Fibroblast of the aortic adventitia (primary cell): ENCODE measurements at places on chromosomes 7 and 10. TPM values are rescaled to one million over a fixed set of nuclear protein-coding genes. Genes with fewer than 3 reads are reported as not detected.

Gene SPAG6
- not detected in 2 replicates for total RNA-seq

Gene MMD2
- total RNA-seq, result not detected in 2 replicates

Gene ALOX5
- not detected in 2 replicates for total RNA-seq

Gene LIPK
- not detected in 2 replicates for total RNA-seq

Gene ZNF467
- 0.27 and 5.1 TPM in 2 replicates for total RNA-seq

Gene IKZF1
- total RNA-seq, result not detected in 2 replicates

Gene IFIT2
- total RNA-seq, result 7.6 and 30.7 TPM in 2 replicates

Gene C10orf62
- total RNA-seq, result not detected in 2 replicates

Gene TEX36
- 2.1 TPM in 1 of 2 replicates, not detected in the other for total RNA-seq

Gene CCL24
- not detected in 2 replicates for total RNA-seq

Gene SPDYE2B
- total RNA-seq, result 0.16 TPM in 1 of 2 replicates, not detected in the other

Gene LEP
- under 0.01 TPM in 1 of 2 replicates, not detected in the other for total RNA-seq
